ENCODE measurements at places on chromosomes 3 and 15.

GRCh38 chr15:52292780-52293392, 2.7 kb downstream of the MYO5C start:
- DNase-seq: no peak

DNA sequence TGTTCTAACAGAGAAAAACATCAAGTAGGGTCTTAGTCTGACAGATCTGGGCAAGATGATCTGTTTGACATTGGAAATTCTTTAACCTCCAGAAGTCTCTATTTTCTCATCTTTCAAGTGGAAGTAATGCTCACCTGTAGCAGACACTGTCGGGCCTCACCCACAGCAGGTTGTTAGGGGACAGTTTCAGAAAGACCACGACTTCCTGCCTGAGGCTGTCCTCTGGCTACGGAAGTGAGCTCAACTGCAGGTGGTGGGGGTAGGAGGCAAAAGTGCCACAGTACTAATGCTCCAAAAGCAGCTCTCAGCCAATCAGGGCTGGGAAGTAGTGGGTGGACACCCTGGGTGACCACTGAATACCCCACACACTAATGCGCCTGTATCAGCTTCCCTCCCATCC, 111.4 kb upstream of the TOPAZ1 start:
- no peak for DNase-seq

DNA sequence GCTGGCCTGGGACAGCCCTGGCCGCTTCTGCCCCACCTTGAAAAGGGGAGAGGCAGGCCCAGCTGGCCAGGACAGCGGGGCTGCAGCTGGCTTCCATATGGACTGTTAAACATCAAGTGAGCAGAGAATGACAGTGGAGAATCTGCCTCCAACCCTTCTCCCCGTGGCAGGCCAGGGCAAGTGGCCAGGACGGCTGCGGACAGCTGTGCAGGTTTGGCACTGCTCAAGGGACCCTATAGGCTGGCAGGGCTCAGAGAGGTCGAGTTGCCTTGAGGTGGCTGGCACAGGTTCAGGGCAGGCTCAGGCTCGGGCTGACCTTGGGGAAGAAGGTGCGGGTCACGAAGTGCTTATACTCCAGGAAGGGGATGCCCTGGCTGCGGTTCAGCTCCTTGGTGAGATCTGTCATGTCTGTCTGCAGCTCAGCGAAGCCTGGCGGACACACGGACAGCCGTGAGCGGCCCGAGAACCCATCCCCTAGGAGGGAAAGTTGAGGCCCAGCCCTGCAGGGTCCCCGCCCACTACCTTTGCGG, 24.3 kb downstream of the H1-8 start:
- no peak for DNase-seq

DNA sequence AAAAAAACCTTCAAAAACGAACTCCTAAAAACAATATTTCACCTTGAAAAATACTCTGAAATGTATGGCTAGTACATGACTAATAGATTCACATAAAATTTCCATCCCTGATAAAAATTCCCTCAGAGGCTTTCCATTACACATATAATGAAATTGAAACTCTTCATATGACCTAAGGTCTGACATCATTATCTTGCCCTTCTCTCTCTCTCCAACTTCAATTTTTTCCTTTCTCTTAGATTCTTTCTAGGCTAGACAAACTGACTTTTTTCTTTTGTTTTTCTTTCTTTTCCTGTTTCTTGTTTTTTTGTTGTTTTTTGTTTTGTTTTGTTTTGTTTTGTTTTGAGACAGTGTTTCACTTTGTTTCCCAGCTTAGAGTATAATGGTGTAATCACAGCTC, 1220.5 kb downstream of the ROBO2 start:
- DNase-seq: no peak

GRCh38 chr15:74464216-74464615, 3.3 kb upstream of the UBL7 start:
- DNase-seq: no peak

- DNase-seq: no peak
Measured at GRCh38 chr15:75232826-75233503, 25.2 kb upstream of the GOLGA6C start.

- no peak for DNase-seq
Measured at GRCh38 chr3:8621872-8622271, 22.7 kb downstream of the SSUH2 start.

DNA sequence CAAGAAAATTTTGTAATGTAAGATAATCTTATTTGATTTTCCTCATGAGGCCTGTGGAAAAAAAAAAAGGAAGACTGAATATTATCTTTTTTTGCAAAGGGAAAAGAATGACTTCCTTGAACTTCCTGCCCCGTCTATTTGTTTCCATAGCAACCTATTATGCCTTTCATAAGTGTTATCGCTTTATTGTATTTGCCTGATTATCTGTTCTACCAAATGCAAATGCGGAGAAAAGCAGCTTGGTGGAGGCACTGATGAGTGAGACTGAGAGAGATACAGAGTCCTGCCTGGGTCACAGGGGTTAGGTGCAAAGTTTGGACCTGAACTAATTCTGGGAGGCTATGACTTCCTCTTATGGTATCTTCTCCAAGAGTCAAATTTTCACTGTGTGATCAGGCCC, 334.0 kb upstream of the KCNMB2 start:
- DNase-seq: no peak
